ENCODE measurements at places on chromosomes 6 and 20.

DNA sequence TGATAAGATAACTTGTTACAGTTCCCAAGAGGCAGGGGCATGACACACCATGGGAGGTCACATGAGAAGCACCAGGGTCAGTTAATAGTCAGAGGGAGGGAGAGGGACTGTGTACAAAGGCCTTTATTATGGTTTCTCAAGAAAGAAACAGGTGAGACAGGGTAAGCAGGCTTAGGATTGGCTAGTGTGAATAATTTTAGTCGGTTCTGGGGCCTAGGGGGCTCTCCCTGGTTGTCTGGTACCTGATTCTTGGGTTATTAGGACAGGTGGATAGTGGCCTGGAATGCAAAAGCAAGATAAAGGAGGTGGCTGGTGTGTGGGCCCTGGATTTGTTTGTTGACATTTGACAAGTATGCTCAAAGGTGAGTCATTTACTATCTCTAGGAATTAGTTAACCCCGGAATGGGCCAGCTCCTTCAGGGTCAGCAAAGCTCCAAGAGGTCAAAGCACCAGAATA lies 49.4 kb upstream of the MCUR1 start:
- DNase-seq: no peak

DNA sequence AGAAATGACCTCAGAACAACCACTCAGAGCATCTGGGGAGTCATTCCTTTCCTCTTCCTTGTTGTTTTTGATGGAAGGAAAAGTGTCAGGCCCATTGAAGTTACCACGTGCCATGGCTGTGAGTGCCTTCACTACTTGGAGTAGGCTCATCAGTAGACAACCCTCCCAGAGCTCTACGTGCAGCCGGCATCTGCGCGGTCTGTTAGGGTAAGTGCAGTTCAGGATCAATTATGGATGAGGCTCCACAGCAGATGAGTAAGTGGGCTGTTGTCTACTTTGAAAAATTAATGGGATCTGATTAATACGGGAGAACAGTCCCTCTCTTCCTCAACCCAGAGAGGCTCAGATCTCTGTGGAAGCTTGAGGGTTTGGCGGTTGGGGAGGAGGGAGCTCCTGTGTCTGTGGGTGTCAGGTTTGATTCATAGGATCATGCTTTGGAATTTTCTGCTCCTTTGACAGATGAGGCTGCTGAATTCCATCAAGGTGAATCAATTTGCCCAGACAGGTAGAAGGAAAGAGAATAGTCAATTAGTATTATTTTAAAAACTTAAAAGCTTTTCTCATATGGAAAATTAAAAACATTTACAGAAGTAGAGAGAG lies 93.8 kb upstream of the TOX2 start:
- DNase-seq: no peak

DNA sequence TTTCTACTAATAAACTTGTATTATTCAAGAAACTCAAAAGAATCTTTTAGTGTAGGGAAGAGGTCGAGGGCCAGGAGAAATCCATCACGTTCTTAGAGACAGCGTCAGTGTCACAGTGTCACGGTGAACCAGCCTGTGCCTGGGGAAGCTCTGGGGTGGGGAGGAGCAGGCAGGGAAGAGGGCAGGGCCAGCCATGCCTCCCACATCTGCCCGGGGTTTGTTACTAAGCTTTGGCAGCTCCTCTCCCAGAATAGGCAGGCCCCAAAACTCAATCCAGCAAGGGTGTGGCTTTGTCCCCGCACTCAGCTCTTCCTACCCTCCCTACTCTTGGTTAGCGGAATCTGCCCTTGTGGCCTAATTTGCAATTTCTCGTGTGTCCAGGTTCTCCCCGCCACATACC lies 72.9 kb downstream of the TCP11 start:
- no peak for DNase-seq

DNA sequence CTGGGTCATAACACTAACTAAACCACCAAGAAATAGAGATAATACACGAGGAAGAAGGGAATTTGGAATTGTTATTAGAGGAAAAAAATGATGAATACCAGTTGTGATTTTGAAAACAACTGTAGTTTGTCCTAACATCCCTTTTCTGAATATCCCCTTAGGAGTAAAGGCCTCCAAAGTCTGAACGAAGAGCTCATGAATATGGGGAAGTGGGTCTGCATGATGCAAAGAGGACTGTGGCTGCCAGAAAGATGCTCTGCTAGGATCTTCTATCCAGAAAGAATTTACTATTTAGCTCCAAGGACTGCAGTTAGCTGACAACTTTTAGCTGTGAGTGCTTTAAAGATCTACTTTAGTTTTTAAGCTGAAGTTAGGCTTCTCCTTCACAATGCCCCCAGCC lies 308.8 kb upstream of the HS3ST5 start:
- no peak for DNase-seq

DNA sequence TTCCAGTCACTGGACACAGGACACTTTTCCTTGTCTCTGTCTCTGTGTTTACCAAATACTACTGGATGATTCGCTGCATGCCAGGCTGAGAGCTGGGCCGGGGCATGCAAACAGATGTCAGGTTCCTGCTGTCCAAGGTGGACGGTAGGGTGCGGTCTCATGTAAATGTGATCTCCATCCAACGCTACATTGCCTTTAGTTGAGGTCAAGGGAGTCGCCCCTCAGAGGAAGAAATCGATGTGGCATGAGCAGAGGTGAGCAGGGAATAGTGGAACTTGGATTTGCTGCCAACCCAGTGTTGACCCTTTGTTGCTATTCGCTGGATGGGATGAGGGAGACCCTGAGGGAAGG lies 9.8 kb upstream of the TOX2 start:
- DNase-seq: no peak

DNA sequence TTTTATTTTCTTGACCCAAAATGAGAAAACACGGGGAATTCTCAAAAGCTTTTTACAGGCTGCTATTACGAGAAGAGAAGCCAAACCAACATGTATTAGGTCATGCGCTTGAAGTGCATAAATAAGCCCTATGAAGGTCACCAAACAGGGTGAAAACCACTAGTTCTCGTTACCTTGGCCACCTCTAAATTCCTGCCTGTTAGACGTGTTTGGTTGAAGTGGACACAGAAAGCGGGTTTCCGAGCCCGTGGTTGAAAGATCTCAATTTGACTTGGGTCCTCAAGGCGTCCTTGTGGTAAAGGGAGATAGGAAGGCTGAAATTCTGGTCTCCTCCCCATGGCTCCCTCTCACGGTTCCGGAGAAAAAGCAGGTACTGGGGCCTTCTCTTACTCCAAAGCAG lies 6.2 kb downstream of the EYA2 start:
- no peak for DNase-seq

- no peak for DNase-seq
These were observed 268.5 kb upstream of the QKI start for GRCh38 chr6:163146036-163146435.

DNA sequence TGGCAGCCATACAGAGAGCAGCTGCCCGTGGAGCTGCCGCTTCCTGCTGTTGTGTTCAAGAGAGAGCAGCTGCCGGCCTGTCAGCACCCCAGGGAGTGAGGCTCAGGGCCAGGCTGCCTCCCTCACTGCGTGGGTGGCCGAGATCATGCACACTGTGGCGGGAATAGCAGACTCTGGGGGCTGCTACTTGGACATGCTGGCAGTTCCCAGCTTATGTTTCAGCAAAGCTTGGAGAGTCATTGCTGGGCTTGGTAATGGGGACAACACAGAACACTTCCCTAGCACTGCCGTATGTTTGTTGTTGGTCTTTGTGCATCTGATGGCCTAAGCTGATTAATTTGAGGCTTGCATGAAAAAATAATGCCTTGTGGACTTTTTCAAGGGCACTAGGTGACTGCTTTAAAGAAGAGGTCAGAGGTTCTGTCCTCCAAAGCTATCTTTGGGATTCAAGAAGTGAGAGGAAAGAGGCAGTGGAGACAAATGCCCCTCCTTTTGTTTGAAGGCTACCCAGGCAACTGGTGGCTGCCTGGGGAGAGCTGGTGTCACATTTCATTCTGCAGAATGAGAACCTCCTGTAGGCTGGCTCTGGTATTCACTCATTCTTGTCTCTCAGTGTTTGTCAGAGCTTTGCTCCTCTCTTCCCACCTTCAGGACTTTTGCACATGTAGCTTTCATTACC lies 18.8 kb downstream of the MRAP2 start:
- no peak for DNase-seq

- no peak for DNase-seq
These were observed 60.8 kb upstream of the EDN1 start for GRCh38 chr6:12229332-12229731.

GRCh38 chr6:139378882-139379341 lies 4.5 kb upstream of the CITED2 start:
- peak; percentile 14 for DNase-seq

GRCh38 chr6:41664271-41664670 lies 26.0 kb downstream of the MDFI start:
- DNase-seq: no peak

GRCh38 chr6:143270026-143270425 lies 180.5 kb downstream of the ADAT2 start:
- no peak for DNase-seq

- no peak for DNase-seq
These were observed 103.5 kb upstream of the CARMIL1 start for GRCh38 chr6:25175681-25176080.

DNA sequence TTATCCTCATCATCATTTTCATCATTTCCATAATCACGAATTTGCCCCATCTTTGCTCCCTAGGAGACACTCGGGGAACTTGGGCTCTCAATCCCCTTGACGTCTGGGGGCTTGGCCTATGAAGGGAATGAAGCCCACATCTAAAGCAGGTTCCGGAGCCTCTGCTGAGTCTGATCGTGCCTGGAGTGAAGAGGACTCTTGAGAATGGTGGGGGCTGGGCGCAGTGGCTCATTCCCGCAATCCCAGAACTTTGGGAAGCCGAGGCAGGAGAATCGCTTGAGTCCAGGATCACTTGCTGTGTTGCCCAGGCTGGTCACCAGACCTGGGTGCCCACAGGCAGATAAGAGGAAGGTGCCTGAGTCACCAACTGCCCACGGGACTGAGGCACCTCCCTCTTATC lies 114.5 kb downstream of the SYCP2 start:
- DNase-seq: no peak

DNA sequence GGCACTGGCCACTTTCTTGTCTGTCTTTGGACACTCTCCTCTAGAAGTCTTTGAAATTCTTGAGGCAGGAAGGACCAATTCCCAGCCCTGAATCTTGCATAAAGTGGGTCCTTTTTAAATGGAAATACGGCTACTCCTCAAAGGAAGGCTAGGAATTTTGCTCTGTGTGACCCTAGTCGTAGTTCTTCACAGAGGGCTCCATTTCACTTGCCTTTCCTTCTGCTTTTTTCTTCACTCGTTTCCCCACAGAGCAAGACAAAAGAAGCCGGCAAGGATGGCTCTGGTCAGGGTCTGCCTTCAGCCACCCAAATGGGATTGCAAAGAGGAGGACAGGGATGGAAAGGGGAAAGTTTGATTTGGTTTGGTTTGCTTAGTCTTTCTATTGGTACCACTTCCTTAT lies 25.8 kb downstream of the HLA-E start:
- no peak for DNase-seq

- DNase-seq: no peak
These were observed 39.3 kb downstream of the NINL start for GRCh38 chr20:25546048-25546447.

- DNase-seq: no peak
These were observed 785 bp upstream of the THBD start for GRCh38 chr20:23050076-23050838.

- no peak for DNase-seq
These were observed 125.4 kb downstream of the F13A1 start for GRCh38 chr6:6195080-6195479.

DNA sequence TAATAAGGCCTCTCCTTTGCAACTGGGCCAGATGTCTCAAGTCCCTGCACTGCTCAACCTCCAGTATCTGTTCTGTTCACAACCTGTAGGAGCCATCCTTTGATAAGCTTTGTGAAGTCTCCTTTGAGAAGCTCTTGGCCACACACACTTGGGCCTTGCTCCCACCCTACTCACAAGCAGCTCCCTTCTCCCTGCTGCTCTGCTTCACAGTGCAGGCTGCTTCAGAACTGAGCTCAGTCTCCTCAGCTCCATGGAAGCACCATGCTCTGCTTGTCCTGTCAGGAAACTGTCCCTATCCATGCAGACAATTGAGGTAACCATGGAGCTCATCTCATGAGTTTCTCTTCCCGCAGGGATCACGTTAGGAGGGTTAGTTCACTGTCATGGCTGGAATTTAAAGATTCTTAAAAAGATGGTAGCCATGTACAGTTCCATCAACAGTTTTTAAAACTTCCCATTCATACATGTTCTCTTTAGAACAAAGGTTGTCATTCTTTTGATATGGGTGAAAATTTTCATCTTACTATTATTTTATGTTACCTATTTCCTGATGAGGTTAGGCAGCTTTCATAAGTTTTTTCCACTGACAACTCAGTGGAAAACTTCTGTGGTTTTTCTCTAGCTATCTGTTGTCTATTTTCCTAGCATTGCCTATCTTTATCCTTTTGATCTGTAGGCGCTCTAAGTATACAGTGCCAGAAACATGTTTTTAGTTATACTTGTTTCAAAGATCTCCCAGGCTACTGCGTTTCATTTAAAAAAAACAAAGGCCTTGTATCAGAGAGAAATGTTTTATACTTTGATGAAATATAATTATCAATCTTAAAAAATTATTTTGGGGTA lies 62.6 kb downstream of the AK9 start:
- DNase-seq: no peak

- peak; percentile 65 for DNase-seq
These were observed 121.5 kb upstream of the NEDD9 start for GRCh38 chr6:11353921-11354389.

GRCh38 chr6:134962421-134962820 lies 12.5 kb upstream of the ALDH8A1 start:
- no peak for DNase-seq

GRCh38 chr6:1890071-1890470 lies 280.4 kb downstream of the FOXC1 start:
- DNase-seq: no peak

DNA sequence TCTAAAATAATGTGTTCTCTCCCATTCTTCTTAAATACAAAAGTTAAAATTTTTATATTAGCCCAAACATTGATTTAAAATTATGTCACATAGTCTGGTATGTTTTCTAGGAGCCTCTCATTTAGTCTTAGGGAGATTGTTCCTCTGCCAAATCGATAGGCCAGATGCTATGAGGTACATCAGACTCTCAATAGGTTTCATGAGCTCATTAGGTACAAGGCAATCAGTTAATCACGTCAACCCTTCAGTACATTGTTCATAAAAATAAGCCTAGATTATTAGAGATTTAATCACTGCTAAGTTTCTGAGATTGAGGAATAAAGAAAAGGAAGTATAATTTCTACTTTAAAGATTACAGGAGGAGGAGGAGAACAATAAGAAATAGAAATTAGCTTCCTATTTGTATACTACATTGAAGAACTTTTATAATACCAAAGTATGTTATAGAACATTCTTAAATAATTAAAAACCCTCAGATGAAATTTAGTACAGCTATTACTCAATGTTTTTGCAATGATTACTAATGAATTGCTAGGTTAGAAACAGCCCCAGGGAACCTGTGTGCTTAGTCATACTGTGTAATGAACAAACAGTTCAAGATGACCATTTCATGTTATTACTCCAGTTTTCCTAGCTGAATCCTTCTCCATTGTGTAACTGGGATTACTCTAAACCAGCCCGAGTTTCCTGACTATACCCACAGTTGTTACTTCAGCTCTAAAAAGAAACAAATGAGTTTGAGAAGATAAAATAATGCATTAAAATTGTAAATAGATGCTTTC lies 117.0 kb downstream of the BMP5 start:
- no peak for DNase-seq

GRCh38 chr6:3737149-3737830 lies 14.2 kb downstream of the PXDC1 start:
- no peak for DNase-seq

GRCh38 chr6:108960601-108961000 lies 112.4 kb downstream of the ARMC2 start:
- no peak for DNase-seq
